ENCODE measurements at places on chromosomes 13 and 19.

- no peak for DNase-seq
These were observed 63.2 kb downstream of the SHISA2 start for GRCh38 chr13:25988661-25989060.

DNA sequence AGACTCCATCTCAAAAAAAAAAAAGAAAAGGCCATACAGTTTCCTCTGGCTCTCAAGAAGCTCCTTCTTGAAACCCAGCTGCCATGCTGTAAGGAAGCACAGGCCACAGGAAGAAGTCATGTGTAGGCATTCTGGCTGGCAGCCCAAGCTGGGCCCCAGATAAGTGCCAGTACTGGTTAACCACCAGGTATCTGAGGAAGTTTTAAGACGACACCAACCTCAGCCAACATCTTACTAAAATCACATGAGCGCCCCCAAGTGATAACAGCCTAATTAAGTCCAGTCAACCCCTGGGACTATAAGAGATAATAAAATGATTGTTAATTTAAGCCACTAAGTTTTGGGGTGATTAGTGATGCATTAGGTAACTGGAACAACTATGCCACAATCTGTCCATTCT lies 27.4 kb upstream of the AKT2 start:
- DNase-seq, result no peak

DNA sequence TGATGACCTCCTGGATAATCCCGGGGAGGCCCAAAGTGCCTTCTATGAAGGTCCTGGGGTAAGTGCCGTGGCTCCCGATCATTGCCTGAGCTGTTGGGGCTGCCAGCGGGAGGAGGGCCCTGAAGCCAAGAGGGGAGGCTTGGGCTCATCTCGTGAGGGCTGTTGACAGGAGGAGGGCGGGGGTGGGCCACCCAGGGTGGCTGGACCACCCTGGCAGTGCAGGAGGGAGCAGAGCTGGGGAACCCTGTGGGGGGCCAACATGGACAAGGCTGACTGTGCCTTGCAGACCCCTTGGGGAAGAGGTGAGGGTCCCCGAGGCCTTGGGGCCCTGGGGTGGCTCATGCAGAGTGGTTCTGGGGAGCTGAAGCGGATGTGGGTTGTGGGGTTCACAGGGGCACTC lies 37.4 kb upstream of the EHD2 start:
- DNase-seq, result no peak

GRCh38 chr13:45847554-45848224 lies 3.9 kb downstream of the SIAH3 start:
- peak; percentile 27 for DNase-seq

DNA sequence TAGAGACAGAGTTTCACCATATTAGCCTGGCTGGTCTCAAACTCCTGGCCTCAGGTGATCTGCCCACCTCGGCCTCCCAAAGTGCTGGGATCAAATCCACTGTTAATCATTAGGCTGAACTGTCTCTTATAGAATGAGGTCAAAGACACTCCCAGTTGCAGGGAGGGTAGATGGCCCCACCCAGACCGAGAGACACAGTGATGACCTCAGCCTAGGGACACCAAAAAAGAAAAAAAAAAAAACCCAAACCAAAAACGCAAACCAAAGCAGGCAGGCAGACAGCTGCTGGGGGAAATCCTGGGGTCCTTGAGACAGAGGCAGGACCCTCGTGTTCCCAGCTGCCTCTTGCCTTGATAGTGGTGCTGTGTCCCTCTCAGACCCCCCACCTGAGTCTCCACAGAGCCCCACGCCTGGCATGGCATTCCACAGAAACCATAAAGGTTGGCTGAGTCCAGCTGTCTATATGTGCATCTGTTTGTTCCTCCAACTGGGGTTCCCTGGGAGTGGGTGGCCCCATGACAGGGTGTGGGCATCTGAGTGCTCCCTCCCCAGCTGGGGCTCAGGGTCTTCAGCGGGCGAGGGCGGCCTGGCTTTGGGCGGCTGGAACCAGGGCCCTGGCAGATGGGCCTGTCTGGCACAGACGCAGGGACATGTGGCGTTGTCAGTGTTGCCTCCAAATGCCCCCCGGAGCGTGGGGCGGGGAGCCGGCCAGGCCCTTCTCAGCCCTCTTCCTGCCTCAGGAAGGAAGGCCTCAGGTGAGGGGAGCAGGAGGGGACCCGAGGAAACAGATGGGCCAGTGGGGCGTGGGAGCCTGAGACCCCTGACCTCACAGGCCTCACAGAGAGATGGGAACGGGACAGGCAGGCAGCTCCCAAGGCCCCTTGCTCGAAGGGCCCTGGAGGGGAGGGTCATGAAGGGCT lies 5.2 kb downstream of the DAND5 start:
- DNase-seq, result no peak

DNA sequence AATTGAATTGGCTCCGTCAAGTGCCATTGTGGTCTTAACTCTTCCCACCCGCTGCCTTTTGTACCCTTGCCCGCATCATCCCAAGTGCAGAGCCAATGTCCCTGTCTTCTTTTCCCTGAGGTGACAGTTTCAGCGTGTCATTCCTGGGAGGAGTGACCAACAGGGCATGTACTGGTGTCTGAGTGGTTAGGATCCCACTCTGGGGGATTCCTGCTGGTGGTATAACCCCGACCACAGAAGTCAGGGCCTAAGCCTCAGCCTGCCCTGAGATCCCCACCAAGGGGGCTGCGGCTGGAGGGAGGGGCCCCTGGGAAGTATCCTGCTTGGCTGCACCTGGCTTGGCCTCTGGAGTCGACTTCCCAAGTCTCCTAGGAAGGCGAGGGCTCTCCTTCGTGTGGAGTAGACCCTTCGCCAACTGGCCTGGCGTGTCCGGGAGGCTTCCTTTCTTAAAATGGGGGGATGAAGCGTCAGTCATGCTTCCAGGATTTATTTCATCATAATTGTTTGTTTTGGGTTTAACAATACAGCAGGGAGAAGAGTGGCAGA lies 40.6 kb downstream of the NFIX start:
- no peak for DNase-seq

DNA sequence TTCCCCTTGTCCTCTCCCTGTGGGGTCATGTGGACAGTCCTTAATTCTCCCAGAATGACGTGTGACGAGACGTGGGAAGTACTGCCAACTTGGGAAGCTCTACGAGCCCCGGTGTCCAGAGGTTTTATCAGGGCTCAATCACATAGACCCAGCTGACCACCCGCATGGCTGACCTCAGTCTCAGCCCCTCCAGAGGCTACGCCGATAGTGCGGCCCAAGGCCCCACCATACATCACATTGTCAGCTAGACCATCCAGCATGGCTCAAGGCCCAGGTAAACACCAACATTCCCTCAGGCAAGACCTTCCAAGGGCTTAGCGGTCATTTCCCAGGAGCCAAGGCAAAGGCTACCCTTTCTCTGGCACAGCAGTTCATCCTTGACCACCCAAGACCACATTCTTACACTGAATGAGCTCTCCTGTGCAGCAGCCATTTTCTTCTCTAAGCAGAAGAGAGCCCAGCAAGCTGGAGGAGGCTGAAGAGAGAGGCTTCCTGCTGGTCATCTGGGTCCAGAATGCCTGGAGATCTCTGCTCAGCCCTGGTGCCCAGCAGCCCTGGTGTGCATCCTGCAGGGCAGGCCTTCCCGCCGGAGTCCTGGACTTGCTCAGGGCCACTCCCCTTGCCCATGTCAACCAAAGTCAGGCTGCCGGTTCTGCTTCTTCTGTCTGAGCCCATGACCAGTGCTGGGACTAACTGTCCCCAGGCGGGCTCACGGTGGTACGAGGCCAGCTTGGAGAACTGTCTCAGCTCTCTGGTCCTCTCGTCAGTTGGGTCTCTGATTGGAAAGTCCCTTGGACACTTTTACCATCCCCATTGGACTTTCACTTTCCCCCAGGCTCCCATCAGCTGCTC lies 7.9 kb upstream of the F10 start:
- no peak for DNase-seq

DNA sequence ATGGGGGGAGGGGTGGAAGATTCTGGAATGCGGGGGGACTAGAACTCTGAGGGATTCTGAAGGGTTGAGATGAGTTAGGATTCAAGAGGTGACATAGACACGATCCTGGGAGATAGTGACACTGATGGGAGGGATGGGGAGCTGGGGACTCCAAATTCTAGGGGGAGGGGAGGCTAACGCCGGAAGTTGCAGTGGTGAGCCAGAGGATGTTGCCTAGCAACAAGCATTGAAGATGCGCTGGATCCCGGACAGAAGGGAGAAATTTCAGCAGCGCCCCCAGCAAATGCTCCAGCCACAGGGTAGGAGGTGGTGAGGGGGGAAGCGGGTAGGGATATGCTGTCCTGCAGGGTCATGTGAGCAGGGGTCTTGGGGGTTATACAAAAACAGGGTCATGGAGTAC lies 6.9 kb upstream of the LTBP4 start:
- peak; percentile 18 for DNase-seq

DNA sequence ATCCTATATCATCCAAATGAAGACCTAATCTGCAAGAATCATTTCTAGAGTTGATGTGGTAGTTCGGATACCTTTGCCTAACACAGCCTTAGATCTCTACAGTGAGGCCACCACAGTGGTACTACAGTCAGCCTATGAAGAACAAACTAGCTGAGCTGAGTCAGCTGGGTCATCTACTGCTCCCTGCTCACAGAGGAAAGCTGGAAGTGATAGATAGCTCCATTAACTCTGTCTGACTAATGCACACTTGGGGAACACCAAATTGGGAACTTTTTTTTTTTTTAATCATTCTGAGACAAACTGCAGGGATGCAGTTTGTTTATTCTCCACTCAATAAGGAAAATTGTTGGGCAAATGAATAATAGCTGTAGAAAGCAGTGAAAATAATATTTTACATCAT lies 1160.6 kb downstream of the PCDH9 start:
- DNase-seq, result peak; percentile 8

- no peak for DNase-seq
These were observed 17.4 kb downstream of the RUBCNL start for GRCh38 chr13:46369506-46370277.

DNA sequence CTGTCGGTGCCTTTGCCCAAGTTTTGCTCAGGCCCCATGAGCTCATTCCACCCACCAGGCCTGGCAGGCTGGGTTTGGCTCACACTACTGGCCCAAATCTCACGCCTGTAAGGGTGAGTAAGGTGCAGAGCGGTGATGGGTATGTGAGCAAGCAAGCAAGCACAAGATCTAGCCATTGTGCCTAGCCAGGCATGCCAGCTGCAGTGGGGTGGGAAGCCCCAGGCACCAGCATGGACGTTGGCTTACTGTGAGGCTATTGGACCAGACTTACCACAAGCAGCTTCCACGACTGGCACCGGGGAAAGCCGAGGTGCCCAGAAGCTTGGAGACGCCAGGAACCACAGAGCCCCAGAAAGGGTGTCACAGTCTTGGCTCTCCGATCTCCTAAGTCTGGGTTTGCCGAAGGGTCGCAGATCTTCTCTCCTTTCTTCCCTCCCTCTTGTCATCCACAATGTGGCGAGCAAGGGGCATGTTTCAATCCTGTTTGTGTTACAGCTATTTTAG lies 2659.4 kb upstream of the PCDH20 start:
- no peak for DNase-seq

- DNase-seq, result no peak
These were observed 10.3 kb upstream of the OR10H1 start for GRCh38 chr19:15825753-15826152.

- DNase-seq, result no peak
These were observed 119.5 kb downstream of the TUBA3C start for GRCh38 chr13:19062019-19062646.

Measured in ELR (cell line).